ENCODE measurements at places on chromosomes 16 and 17. TPM values are rescaled to one million over a fixed set of nuclear protein-coding genes. Genes with fewer than 3 reads are reported as not detected.
A peak's percentile ranks its signal among the peaks of the same experiment; 100 is the strongest.

DNA sequence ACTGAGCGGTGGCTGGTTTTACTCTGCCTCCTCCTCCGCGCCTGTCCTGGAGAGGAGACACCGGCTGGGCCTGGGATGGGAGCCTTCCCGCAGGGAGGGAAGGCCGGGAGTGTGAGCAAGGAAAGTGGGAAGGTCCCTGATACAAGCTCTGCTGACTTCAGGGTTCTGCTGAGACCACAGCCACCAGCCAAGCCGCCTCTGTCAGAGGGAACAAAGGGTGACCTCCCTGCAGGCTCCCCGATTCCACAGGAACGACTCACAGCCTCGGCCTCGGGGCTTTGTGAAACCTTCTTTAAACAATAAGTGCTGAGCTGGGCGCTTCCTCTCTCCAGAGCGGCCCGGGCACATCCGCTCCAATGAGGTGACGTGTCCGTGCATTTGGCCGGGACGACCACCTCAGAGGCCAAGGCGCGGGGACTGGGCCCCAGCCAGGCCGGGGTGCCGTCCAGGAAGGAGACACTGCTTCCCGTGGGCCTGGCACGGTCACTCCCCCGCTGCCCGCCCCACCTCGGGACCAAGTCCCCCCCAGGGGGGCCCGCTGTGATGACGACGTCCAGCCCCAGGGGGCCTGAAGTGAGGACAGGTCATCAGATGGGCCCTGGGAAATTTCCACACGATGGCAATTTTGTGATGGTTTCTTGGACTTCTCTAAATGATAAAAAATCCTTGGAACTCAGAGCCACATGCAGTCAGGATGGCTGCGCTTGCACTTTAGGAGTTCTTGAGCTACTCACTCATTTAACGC lies 11.8 kb upstream of the CIBAR2 start:
- peak; percentile 49 for DNase-seq

TBC1D3C gene
- 1.6 TPM for total RNA-seq

KARS1 gene
- total RNA-seq, result 61.9 TPM

DNA sequence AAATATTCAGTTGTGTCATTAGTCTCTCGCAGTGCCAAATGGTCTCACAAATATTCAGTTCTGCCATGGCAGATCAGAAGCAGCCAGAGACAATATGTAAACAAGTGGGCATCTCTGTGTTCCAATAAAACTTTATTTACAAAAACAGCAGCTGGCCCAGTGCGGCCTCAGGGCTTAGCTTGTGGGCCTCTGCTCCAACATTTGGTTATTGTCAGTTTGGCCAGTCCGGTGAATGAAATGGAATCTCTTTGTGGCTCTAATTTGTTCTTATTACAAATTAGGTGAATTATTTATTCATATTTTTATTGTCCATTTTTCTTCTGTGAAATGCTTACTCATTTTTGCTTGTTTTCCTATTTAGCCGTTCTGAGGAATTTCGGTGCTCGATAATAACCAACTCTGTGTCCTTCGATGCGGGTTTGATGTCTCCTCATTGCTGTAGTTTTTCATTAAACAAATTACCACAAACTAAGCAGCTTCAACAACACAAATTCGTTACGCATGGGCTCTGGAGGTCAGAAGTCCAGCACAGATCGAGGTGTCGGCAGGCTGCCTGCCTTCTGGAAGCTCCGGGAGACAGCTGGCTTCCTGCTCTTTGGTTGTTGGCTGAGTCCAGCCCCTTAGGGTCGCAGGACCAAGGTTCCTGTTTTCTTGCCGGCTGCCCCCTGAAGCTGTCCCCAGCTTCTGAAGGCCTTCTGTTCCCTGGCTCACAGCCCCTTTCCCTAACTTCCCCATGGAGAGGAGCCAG lies 4.1 kb upstream of the SLC38A10 start:
- no peak for DNase-seq

DNA sequence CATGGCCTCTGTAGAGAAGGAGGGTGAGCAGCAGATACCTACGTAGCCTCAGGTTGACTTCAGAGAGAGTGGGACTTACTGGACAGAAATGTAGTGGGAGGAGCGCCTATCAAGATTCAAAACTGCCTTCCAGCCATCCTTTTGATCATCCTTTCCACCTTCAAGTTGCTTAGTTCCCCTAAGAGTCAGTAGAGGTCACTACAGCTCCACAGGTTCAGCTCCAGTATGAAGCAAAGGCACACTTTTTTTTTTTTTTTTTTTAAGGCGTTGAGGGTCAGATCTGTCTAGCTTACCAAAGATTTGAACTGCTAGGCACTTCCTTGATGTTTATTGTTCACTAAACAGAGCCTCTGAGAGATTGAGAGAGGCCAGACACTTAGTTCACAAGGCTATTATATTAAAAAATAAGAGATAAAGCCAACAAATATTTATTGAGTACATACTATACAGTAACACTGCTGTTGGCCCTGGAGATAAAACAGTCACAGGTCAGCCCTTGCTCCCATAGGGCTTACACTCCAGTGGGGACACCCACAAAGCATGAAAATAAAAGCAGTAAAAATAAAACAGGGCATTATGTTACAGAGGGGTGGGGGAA lies 3.1 kb downstream of the RNF227 start:
- no peak for DNase-seq

DNA sequence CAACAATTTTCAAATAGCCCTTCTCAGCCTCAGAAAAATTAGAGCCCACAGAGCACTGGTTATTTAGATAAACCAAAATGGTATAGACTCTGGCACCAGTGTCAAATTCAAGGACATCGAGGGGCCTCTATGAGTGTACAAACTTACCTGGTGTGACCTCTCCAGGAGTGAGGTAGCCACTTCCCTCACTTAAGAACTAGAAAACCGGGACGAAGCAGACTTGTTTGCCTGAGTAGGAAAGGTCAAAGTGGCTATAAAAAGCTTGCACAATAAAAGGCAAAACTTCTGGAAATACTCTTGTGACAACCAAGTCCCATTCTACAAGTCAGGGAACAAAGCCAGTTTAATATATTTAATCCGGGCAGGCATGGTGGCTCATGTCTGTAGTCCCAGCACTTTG lies 39.2 kb upstream of the PRSS54 start:
- DNase-seq, result no peak

SCN4A gene
- 0.30 TPM for total RNA-seq

CACNB1 gene
- total RNA-seq, result 151 TPM

CA4 gene
- 18.0 TPM for total RNA-seq

DNA sequence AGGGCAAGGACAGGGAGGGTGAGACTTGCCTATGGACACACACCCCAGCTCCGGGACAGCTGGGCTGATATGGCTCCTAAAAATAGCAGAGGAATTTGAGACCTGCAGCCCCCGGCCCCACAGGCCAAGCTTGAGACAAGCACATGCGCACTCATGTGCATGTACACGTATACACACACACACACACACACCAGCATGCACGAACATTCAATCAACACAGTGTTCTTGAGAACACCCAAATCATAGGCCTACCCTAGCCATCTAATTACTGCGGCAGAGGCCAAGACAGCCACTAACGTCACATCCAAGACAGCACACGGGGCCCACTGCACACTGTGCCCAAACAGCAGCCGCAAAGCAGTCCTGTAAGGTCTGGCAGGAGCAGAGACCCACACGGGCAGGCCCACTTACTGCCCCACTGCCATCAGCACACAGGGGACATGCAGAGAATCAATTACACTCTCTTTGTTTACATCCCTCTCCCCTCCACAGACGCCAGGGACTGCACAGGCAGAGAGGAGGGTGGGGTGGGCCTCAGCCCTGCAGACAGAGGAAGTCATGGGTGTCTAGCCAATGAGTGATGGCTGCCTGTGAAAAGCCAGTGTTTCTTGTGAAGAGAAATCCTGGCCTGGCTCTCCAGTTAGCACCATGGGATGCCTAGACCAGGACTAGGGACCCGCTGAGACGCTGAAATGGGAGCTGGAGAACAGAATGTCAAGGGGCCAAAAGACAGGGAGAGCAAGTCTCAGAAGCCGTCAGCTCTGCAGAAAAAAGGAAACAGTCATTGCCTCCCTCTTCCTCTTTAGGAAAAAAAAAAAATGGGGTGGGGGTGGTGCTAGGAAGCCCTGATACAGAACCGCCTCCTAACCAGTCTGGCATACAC lies 39.3 kb downstream of the MYO18A start:
- DNase-seq, result no peak

GRCh38 chr16:11452746-11453389 lies 107.6 kb downstream of the RMI2 start:
- DNase-seq, result no peak

KIAA0753 gene
- 36.2 TPM for total RNA-seq

- no peak for DNase-seq
Observed at GRCh38 chr17:72553051-72553755, 432.4 kb downstream of the SOX9 start.

DNA sequence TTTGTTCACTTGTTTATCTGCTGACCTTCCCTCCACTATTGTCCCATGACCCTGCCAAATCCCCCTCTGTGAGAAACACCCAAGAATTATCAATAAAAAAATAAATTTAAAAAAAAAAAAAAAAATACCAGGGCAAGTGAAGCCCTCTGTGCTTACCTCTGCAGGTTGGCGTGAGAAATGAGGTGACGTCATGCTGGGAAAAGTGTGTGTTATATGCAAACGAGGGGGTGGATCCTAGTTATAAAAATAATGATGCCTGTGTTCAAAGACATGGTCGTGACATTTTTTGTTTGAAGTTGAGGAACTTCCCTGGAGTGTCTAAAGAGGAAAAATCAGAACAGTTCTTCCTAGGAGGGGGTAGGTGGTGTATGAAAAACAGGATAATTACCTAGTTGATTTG lies 20.2 kb downstream of the TMC7 start:
- no peak for DNase-seq

DNA sequence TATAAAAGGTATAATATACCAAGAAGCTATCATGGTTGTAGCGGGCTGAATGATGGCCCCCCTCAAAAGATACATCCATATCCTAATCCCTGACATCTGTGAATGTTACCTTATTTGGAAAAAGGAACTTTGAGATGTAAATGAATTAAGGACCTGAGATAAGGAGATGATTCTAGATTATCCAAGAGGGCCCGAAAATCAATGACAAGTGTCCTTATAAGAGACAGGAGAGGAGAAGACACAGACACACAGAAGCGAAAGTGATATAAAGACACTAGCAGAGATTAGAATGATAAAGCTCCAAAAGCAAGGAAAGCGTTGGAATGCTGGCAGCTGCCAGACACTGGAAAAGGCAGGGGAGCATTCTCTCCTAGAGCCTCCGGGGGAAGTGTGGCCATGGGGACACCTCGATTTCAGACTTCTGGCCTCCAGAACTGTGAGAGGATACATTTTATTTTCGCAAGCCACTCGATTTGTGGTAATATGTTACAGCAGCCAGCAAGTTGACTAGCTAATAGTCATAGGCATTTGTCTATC lies 12.5 kb upstream of the GP1BA start:
- DNase-seq, result no peak

DNA sequence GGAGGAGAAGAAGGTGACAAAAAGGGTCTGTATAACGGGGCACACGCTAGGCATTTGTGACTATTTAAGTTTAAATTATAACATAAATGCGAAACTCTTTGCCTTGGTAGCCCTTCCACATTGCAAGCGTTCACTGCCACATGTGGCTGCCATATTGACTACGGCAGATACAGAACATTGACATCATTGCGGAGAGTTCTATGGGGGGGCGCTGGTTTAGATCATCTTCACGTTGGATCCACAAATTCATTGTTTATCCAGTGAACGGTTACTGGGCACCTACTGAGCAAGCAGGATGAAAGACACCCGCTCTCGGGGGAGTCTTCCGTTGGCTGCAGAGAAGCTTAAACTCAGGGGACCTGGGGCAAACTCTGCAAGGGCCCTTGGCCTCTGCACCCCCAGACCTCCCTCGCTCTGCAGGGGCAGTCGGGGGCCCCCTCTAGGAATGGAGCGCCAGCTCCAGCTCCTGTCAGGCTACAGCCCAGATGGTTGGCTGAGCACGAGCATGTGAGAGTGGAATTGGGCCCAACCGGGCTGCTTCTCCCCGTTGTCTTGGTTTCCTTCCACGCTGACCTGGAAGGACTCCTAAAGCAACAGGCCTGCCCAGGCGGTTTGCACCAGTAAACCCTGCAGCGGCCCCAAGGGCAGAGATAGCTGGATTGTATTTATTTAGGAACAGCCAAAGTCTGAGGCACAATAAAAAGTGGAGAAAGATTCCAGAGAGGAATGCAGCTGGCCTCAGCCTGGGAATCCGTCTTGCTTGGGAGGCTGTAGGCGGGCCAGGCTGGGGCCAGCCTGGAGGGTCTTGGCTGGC lies 172.2 kb downstream of the SEC14L1 start:
- peak; percentile 54 for DNase-seq

DNA sequence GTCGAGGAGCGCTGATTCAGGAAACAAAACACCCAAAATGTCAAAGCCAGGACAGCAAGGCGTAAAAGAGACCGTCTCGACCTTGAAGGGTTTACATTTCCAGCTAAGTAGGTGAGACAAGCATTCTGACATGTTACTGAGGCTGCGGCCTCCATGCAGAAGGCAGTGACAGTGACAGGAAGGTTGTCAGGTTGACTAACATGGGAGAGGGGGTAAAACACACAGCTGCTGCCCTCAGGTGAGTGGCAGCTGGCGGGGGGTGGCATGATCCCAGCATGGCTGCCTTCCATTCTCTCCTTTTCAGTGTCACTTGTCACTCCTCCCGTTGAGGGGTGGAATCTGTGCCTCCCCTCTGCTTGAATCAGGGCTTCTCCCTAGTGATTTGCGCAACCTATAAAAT lies 31.9 kb upstream of the CRHR1 start:
- no peak for DNase-seq

DNA sequence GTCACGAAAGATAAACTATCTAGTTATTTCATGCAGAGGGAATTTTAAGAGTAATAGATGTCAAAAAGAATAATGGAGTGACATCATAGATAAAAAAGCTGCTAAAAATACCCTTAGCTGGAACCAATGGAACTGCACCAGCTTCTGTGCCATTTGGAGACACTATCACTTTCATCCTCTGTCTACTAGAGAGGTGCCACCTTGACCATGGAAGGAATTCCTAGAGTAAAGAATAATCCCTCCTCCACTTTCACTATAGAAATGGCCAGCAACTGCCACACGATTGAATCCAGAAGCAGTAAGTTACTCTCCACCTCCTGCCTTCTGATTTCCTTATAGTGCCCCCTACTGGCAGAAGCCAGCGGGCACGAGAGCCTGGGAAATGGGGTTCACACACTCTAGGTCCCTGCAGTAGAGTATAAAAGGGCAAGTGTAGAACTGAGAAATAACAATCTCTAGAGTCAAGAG lies 2.8 kb upstream of the ALDH3A2 start:
- no peak for DNase-seq

All from dorsolateral prefrontal cortex (tissue), 122 donors.